ENCODE measurements at places on chromosomes 4 and X.

GRCh38 chr4:113572620-113573019, 188.9 kb downstream of the CAMK2D start:
- DNase-seq = no peak

- no peak for DNase-seq
These were observed 21.8 kb downstream of the TXLNG start for GRCh38 chrX:16807976-16808542.

- DNase-seq = no peak
These were observed 246.6 kb downstream of the OPHN1 start for GRCh38 chrX:68186552-68187262.

GRCh38 chr4:101801958-101802357, 11.4 kb downstream of the BANK1 start:
- no peak for DNase-seq
